Stimulated activated CD8-positive, alpha-beta memory T cell treated with anti-CD3 and anti-CD28 coated beads, Interleukin-2, amount 100 ng/mL, for 1 hour (primary cell): ENCODE measurements at places on chromosomes 5 and 9.

DNA sequence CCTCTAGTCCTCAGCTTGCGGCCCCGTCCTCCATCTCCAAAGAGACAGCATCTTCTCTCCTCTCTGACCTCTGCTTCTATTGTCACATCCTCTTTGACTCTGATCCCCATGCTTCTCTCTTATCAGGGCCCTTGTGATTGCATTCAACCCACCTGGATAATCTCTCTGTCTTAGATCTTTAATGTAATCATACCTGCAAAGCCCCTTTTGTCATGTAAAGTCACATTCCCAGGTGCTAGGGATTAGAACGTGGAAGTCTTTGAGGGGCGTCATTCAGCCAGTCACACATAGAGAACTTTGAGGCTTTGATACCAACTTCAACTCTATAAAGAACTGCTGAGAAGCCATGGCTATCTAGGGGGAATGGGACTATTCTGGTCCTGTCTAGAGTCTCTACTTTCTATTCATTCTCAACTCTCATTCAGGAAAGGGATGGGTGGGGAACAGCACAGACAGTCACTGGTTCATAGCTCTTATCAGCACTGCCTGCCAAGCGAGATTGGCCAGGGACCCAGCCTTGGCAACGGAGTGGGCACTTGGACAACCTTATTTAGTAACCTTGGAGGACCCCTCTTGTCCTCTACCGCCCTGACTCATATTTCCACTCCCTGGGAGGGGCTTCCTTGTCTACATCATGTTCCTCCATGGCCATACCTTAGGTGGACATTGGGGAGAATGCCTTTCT, 29.0 kb downstream of the TAS2R1 start:
- no peak for DNase-seq

DNA sequence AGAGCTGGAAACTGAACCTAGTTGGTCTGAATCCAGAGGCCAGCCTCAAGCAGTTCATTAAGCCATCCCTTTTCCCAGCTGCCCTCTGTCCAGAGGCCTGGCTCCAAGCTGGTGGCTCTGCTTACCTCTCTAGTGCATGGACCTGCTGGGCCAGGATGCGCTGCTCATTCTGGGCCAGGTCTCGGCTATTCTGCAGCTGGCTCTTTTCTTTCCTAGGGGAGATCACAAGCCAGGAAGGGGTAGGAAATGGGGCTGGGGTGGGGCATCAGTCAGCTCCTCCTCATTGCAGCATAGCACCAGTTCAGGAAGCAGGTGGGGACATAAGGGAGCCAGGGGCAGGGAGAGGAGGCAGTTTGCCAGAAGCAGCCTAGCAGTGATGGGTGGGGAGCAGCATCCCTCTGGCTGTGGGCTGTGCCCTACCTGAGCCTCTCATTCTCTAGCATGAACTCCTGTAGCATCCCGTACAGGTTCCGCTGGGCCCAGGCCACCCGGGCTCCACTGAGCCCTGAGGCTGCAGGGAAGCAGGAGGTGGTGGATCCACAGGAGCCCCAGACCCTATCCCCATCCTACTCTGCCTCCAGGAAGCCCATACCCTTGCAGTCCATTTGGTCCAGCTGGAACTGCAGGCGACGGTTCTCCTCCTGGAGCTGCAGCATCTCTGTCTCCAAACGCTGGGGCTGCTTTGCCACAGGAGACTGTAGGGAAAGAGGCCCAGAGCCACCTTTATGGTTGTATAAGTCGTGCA, 5.2 kb downstream of the KIF12 start:
- no peak for DNase-seq

DNA sequence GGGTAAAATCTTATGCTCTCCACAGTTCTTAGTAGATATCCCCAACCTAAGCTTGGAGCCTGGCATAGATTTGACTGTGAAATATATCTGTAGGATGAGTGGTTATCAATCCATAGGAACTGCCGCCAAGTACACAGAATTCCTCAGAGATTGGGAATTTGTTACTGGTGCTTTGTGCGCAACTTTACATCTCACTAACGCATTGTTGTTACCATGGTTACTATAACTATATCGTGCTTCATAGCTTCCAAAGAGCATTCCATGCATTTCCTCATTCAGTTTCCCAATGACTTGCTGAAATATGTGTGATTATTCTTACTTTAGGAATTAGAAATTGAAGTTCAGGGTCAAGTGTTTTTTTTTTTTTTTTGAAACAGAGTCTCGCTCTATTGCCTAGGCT, 9.5 kb upstream of the GGTA1 start:
- no peak for DNase-seq

DNA sequence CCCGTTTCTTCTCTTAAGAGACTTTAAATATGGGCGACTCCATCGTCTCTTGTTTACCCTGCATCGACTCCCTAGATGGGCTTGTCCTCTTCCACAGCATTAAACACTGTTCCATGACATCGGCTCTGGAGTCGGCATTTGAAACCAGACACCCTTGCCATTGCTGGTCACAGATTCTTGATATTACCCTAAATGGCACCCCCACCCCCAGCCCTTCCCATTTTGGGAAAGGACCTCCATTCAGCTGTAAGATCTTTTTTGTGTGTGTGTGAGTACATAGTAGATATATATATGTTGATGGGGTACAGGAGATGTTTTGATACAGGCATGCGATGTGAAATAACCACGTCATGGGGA, 51.1 kb upstream of the SH3PXD2B start:
- no peak for DNase-seq

DNA sequence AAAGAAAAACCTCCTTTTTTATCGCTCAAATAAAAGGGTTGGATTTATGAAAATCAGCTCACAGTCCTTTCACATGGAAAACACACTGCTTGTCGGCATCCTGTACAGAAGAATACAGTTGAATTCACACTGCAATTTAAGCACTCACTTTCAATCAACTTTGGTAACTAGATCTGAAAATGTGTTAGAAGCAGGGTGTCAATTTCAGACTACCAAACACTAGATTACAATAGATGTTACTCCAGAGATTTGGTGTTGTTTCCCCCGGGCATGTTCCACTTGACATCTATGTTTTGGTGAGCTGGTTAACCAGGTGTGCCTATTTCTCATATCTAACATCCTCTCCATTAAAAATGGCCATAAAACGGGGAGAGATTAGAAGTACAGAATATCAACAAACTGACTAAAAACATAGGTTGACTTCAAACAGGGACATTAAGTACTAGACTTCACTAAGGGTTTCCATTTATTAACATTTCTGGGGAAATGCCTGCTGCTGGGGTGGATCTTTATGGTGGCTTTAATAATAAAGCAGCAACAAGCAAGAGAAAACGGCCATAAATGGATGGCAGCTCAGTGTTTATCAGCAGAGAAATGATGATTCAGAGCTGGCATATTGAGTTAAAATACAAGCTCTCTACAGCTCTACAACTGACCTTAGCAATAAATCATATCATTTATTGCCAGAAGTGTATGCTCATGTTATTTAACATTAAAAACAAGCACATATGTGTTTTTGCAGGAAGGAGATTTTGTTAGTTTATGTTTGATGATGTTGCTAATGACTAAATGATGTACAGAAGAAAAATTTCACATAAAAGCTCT, 158.8 kb downstream of the SLF1 start:
- no peak for DNase-seq

DNA sequence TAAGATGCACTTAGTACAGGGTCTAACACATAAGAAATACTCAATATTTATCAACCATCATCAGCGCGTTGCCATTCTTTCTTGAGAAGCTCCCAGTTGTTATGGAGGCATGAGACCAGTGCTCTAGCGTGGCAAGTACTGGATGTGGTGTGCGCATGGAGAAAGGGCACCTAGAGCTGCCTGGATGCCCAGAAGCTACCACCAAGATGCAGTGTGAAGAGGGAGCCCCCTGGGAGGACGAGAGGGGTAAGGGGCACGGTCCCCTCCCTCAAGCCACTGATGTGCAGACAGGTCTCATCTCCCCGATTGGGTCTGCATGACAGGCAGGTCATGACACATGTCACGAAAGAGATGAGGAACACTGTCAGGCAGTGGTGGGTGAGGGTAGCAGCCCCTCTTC, 127.7 kb upstream of the CXCL14 start:
- no peak for DNase-seq

- no peak for DNase-seq
Measured at GRCh38 chr5:129857116-129857515, 47.1 kb upstream of the CHSY3 start.

DNA sequence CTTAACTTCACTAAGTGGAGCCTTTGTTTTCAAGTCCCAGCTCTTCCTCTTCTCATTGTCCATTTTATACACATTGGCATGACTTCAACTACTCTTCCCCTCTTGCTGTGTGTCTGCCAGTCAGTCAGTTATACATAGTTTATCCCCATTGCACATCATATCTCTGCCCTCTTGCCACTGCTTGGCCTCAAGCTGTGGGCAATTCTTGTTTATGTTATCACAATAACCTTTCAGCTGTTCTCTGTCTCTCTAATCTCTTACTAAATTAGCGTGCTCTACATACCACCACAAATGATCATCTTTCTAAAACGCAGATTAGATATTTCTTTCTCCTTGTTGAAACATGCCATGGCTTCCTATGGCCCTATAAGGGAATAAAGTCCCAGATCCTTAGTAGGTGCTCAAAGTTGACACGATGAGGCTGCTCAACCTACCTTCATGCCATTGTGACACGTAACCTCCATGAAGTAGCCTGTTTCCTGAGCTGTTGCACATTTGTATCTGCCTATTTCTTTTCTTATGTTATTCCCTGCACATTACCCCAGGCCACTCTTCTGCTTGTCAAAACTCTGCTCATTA, 239.3 kb downstream of the GAS1 start:
- no peak for DNase-seq

GRCh38 chr5:53874409-53874808, 314.0 kb downstream of the NDUFS4 start:
- no peak for DNase-seq

GRCh38 chr5:6719417-6719816, 6.2 kb downstream of the TENT4A start:
- no peak for DNase-seq

DNA sequence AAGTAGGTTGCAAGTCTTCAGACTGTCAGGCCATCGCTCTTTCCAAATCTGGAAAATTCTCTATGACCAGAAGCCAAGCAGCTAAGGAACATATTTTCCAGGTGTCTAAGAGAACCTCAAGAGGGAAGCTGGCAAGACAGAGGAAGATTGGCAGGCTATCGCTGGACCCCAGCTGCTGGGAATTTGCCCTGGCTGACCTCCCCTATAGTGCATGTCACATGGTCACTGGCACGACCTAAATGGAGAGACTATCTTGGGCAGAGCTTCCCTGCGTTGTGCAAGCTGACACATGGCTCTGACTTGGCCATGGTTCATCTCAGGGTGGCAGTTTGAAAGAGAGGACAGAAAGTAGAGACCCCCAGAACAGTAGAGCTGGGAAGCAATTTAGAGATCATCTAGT, 104.9 kb upstream of the ZNF618 start:
- DNase-seq, result no peak

DNA sequence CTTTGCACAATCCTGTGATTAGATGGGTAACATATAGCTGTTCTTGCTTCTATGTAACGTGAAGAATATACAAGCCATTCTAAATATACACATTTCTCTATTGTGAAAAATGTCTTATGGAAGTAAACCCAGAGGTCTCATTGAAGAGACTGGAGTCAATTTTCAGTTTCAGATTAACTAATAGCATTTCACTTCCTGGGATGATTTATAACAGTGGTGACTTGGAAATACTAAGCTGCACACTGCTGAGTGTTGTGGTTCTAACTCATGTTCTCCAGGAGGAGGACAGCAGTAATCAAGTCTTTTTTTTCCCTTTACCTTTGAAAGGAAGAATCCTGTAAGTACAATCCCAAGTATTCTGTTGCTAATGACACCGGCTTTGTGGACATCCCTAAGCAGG, 3.3 kb downstream of the CTSL start:
- no peak for DNase-seq

DNA sequence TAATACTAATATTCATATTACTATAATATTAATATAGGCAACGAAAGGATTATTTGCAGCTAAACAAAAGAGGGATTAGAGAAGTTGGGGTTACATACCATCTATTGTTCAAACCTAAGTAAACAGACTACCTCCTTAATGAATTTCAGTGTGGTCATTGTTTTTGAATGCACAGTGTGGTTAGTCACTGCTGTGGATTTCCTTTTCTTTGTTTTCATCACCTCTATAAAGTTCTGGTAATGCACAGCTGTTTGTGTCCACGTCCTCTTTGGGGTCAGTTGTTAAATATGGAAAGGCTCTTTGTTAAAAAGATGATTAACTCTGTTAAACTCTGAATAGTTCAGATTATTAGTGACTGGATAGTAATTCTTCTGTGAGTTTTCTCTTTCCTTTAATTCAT, 233.6 kb downstream of the MAST4 start:
- DNase-seq, result no peak

GRCh38 chr9:111037356-111037707, 938 bp downstream of the LPAR1 start:
- DNase-seq, result no peak

- DNase-seq, result peak; percentile 9
Measured at GRCh38 chr5:137752905-137753690, 1.1 kb downstream of the HNRNPA0 start.

GRCh38 chr9:114014044-114014443, 64.1 kb downstream of the AMBP start:
- no peak for DNase-seq

DNA sequence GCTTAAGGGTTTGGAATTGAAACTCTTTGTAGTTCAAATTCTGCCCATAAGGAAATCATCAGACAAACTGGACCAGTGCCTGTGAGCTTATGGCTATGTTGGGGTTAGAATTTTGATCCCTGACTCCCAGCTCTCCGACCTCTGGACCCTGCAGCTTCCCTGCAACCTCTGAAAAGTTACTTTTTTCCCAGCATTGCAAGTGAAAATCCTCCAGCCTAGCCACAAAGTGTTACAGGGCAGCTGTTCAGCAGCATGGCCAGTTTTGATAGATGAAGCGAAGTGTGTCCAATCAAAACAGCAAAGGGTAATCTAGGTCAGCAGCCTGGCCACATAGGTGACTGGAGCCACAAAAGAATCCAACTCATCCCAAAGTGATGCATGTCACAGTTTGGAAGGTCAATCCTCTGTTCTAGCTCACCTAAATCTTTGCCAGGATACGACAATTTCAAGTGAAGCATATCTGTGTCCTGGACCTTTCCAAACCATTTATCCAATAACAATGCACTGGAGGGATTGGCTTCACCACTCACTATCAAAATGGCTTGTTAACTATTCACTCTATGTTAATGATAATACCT, 4.7 kb upstream of the CPEB4 start:
- no peak for DNase-seq
